ENCODE measurements at places on chromosomes 5 and 9. TPM values are rescaled to one million over a fixed set of nuclear protein-coding genes. Genes with fewer than 3 reads are reported as not detected.
A peak's percentile ranks its signal among the peaks of the same experiment; 100 is the strongest.

GRCh38 chr9:131468031-131468430, 34.7 kb upstream of the POMT1 start:
- no peaks in the 10 kb centered on the region for H3K27me3 ChIP-seq
- no peak overlapping the region for H3K27ac ChIP-seq
- no peak for DNase-seq
- peaks cover 4% of the 10 kb centered on the region for H3K4me1 ChIP-seq

DNA sequence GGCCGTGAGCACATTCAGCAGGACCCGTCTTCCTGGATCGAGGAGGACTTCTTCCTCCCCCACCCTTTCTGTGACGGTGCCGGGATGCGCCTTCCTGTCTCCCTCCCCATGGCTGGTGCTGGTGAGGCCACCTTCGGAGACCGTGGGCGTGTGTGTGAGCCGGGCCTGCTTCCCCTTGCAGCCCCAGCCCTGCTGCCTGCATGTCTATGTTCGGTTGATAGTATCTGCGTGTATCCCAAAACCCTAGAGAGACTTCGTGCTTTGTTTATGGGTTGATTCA, 12.8 kb downstream of the CEP72 start:
- no peak for DNase-seq
- no peaks in the 10 kb centered on the region for H3K27me3 ChIP-seq

- H3K4me1 ChIP-seq: no peaks in the 10 kb centered on the region
- H3K27me3 ChIP-seq: no peaks in the 10 kb centered on the region
- DNase-seq: no peak
Observed at GRCh38 chr5:83516377-83516776, 44.8 kb downstream of the VCAN start.

DNA sequence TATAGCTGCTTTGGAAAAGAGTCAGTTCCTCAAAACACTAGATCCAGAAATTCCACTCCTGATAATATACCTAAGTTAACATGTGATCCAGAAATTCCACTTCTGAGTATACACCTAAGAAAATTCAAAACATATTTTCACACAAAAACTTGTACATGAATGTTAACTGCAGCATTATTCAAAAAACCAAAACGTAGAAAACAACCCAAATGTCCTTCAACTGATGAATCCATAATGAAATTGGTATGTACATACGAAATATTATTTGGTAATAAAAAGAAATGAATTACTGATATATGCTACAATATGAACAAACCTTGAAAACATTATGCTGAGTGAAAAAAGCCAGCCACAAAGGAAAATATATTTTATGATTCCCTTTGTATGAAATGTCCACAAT, 16.5 kb upstream of the AFF4 start:
- no peaks in the 10 kb centered on the region for H3K36me3 ChIP-seq
- H3K4me1 ChIP-seq: no peaks in the 10 kb centered on the region
- DNase-seq: no peak
- no peaks in the 10 kb centered on the region for H3K27me3 ChIP-seq

- peaks cover 8% of the 10 kb centered on the region for H3K27me3 ChIP-seq
- peaks cover 4% of the 10 kb centered on the region for H3K36me3 ChIP-seq
- peak; percentile 48 for DNase-seq
Observed at GRCh38 chr5:135438636-135439221, 8.4 kb downstream of the DCANP1 start.

PTPRD gene
- total RNA-seq: 197 TPM

TMED7 gene
- total RNA-seq: 102 TPM

Data from type B pancreatic cell (in vitro differentiated cells).